Stimulated activated CD8-positive, alpha-beta memory T cell treated with anti-CD3 and anti-CD28 coated beads, Interleukin-15, amount 100 ng/mL, for 1 hour (primary cell): ENCODE measurements at places on chromosomes 5 and 9.

GRCh38 chr5:90326995-90327394, 82.6 kb downstream of the CETN3 start:
- no peak for DNase-seq

DNA sequence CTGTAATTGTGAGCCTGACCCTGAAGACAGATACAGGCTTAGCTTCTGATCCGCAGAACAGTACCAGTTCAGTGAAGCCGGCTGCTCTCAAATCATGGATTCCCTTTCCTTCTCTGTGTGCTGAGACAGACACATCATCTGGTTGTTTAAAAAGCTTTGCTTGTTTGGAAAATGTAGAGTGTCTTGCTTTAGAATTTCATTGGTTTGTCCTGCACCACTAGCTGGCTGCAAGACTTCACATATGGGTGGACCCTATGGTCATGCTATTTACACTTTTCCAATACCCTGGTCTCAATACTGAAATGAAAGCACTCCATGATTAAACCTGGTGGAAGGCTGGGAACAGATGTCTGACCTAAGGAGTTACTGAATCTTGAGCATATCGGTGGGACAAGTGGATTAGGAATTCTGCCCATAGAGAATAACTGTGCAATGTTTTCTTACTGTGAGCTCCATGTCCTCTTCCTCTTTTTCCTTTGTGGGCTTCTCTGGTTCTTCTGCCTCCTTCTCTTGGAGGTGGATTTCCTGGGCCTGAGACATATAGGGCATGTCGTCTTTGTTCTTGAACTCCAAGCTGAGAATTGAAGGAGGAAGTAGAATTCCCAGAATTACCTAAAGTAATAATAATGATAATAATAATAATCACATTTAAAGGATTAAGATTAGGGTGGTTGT, 201.1 kb upstream of the KLF9 start:
- DNase-seq: no peak

DNA sequence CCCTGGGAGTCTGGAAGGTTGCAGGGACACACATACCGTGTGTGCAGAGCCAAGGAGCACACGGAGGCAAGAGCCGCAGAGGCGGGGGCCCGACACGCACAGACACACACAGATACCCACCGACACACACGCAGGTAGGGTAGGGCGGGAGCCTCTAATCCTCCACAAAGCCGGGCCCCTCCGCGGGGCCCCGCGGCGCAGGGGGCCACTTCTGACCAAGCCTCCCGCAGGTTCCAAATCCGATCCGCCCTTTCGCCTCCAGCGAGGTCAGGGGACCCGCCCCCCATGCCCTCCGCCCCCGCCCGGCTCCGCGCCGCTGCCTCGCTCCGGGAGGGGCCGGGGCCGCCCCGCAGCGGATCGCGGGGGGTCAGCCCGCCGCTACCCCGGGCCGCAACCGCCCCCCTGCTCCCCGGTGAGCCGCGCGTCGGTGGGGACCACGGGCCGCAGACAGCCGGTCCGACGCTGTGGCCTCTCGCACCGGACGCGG, 1.4 kb upstream of the LMX1B start:
- DNase-seq: no peak

- no peak for DNase-seq
Observed at GRCh38 chr9:115035841-115036612, 81.9 kb downstream of the TNC start.

DNA sequence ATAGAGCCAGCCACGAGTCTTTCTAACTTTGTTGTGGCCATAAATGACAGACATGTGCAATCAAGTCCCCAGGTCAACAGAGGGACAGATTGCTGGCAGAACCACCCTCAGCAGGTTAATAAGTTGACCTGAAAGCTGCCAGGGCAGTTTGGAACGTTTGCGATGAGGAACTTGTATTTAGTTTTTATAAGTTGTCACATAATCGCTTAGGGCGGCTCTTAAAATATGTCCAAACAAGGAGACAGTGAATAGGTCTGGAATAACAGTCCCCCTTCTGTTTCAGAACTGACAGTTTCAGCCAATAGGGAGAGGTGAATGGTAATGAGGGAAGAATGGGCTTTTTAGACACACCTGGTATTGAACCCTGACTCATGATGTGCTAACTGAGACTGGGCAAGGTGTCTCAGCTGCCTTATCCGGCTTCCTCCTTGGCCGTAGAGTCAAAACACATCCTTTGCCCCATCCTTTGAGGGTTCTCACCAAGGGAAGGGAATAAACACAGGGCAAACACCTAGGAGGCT, 33.6 kb upstream of the GABRP start:
- DNase-seq: no peak

- no peak for DNase-seq
Observed at GRCh38 chr9:127155314-127155960, 33.0 kb upstream of the ANGPTL2 start.

GRCh38 chr9:87309236-87309635, 188.4 kb upstream of the DAPK1 start:
- DNase-seq: no peak

GRCh38 chr5:160702311-160702803, 149.7 kb downstream of the ATP10B start:
- DNase-seq: no peak

- no peak for DNase-seq
Observed at GRCh38 chr9:95336281-95336680, 18.8 kb upstream of the FANCC start.

DNA sequence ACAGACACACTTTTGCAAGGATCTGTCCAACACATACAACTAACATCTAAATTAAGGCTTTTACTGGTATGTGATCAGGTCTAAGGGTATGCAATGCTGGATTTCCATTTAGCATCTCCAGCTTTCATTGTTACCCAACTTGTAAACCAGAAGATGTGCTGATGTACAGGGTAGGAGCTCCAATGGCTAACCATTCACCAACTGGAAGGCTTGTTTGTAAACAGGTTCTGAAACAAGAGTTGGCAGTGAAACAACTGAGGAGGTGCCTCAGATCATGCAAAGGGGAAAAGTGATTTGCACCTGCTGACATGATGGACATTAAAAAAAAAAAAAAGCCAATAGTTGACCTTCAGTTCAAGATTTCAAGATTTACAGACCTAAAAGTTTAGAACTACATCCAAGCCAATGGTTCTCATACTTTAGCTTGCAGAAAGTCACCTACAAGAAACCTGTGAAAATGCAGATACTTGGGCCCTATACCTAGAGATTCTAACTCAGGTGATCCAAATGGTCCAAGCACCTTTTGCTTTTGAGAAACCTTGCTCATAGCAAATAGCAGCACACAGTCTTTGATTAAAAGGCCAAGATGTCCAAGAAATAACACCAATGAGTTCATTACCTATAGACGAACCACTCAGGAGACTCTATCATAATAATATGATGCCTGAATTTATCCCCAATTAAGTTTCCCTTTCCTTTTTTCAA, 64.0 kb upstream of the GLRX start:
- no peak for DNase-seq

DNA sequence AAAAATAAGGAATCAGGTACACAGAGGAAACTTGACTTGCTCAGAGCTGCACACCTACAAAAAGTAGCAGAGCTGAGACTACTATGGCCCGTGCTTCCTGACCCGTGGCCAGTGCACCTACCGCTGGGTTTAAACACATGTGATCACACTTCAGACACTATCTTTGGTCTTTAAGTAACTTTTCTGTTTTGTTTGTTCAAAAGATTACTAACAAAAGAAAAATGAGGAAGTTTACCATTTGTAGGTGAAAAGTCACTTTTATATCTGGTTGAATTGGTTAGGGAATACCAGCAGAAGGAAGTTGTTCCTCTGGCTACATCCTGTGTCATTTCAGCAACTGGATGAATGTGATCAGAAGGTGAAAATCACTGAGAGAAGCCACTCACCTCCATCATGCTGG, 6.5 kb upstream of the SYK start:
- DNase-seq: no peak

DNA sequence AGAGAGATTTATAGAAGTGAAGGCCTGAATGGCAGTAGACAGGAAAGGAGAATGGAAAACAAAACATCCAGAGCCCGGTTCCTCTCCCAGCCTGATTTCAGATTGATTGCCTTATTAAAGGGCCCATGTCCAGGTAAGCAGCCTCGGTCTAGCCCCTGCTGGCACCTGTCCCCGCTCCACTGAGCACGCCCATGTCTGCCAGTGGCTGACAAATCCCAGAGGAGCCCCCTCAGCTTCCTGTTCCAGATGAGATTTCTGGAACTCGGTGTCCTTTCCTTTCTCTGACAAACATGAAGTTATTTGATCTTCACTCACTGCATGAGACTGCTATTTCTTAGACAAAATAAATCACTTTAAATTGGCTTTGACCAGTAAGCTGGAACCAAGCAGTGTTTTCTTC, 187.0 kb upstream of the ADCY2 start:
- DNase-seq: no peak

GRCh38 chr9:78954286-78954685, 617.5 kb upstream of the TLE4 start:
- no peak for DNase-seq

GRCh38 chr5:107807431-107807830, 136.7 kb upstream of the EFNA5 start:
- no peak for DNase-seq

GRCh38 chr5:91417219-91417618, 34.1 kb upstream of the ARRDC3 start:
- no peak for DNase-seq

- DNase-seq: no peak
Observed at GRCh38 chr9:129307227-129307970, 129.3 kb upstream of the IER5L start.

GRCh38 chr9:85009251-85009650, 339.7 kb downstream of the NTRK2 start:
- DNase-seq: no peak

DNA sequence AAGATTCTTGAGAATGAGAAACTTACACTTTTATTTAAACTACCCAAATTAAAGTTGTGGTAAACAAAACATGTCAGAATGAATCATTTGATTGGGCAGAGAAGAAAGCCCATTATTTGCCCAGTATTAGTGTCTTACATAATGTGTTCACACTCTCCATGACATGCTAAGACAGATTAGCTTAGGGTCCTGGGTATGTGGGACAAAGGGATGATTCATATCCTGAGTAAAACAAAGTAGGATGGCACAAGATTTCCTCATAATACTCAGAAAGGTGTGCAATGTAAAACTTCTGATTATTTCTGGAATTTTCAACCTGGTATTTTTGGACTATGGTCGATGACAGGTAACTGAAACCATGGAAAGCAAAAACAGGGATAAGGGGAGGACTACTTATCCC, 183.9 kb upstream of the POU5F2 start:
- no peak for DNase-seq

- DNase-seq: no peak
Observed at GRCh38 chr5:125197321-125197720, 450.9 kb upstream of the ZNF608 start.

DNA sequence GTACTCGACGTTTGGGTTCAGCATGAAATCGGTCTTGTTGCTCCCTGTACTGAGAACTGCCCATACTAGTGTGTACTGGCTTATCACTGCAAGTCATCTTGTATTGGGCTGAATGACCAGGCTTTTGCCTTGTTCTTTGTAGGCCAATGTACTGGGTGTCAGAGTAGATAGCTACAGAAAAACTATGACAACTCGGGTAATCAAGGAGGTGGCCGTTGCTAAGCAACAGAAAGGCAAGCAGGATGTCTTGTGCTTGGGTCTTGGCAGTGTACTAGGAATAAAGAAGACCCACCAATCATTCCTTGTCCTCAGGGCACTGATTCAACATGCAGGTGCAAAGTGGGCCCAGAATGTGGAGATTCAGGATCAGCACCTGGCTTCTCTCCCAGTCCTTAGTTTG, 11.9 kb upstream of the SHISAL2B start:
- DNase-seq: no peak

- DNase-seq: no peak
Observed at GRCh38 chr5:150607991-150608390, 32.5 kb upstream of the SYNPO start.

DNA sequence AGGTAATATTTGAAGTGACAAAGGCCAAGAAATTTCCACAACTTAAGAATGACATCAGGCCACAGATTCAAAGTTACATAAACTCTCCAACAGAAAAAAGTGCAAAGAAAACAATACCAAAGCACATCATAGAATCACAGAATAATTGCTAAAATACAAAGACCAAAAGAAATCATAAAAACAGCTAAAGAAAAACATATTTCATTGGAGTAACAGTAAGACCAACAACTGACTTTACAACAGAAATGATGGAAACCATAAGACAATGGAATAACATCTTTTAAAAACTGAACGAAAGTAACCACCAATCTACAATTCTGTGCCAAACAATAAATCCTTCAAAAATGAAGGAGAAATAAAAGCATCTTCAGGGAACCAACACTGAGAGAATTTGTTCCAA, 38.3 kb downstream of the ZDHHC21 start:
- no peak for DNase-seq

DNA sequence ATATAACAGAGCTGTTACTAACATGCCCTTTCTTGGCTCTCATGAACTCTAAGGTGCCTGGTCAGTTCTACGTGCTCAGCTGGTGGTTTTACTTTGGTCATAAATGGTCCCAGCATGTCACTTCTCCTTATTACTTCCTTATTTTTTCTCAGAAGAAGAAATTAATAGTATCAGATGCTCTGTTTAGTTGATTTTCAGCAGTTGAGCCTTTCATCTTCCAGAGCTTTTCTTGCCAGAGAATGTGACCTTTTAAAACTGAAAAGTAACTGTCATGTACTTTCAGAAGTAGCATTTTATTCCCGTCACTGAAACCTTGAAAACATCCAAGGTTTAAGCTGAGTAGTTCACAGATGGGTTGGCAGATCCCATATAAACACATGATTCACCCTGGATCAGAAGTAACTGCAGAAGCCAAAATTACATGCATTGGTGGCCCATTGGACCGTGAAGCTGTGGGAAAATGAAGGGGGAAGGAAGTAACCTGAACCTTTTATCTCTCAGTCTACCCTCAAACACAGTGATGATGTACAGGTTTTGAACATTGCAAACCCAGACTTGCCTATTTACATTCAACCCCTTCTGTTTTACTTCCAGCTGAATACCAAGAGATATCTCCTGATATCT, 50.5 kb downstream of the HACD4 start:
- no peak for DNase-seq

DNA sequence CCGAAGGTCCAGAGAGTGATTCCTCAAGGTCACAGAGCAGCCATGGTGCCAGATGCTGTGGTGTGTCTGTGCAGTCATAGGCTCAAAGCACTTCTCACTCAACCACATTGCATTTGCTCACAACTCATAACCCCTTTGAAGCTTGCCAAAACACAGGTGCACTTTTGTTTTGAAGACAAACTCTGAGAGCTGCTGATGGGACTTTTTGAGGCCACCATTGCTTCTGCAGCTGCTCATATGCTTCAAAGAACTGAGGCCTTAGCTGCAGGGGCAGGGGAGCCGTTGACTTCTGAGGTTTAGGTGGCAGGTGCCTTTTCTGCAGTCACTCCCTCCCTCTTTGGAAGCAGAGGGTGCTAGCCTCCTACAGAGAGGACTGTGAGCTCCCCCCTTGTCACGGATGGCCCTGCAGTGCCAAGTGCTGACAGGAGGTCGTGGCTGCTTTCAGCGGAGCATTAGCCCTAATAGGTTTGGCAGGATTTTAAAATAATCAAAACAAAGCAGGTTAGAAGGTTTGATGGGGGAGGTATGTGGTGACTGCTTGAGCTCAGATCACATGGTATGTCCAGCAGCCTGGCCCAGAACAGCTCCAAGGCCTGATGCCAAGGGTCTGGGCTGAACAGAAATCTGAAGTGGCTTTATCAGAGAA, 232.1 kb downstream of the MAN2A1 start:
- DNase-seq: peak; percentile 1
